ENCODE measurements at places on chromosomes 7 and 10.
A peak's percentile ranks its signal among the peaks of the same experiment; 100 is the strongest.

- no peak for DNase-seq
Observed at GRCh38 chr7:40041456-40041855, 91.4 kb downstream of the CDK13 start.

DNA sequence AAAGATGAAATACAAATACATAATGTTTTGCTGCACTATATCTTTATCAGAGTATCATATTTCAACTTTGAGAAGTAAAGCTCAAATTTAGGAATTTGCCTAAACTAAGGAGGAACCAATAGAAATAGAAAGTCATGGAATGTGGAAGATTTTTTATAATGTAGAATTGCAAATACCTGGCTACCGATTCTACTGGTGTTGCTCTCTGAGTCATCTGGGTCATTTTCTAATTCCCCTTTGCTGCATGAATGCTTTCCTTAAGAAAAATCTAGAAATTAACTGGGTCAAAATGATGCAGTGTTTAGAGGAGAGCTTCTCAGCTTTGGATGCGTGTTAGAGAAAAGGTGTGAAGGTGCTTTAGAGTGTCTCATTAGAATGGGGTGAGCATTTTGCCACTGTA, 568.9 kb upstream of the ANKRD30A start:
- DNase-seq, result no peak

DNA sequence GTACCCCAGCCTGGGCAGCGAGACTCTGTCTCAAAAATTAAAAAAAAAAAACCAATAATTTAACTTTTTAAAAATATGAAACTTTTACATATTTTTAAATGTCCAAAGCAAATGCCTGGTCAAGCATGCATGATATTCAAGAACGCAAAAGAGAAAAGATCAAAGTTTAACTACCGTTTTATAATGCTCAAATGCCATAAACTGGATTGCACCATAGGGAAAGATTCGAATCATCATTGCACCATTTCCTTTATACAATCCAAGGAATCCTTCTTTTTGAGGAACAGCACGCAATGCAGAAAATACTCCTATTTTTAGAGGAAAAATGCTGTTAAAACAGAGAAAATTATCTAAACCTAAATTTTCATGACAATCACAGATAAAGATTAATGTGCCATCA, 20.9 kb downstream of the SLC25A16 start:
- no peak for DNase-seq

- DNase-seq, result no peak
Observed at GRCh38 chr10:96743988-96744585, 23.8 kb upstream of the PIK3AP1 start.

DNA sequence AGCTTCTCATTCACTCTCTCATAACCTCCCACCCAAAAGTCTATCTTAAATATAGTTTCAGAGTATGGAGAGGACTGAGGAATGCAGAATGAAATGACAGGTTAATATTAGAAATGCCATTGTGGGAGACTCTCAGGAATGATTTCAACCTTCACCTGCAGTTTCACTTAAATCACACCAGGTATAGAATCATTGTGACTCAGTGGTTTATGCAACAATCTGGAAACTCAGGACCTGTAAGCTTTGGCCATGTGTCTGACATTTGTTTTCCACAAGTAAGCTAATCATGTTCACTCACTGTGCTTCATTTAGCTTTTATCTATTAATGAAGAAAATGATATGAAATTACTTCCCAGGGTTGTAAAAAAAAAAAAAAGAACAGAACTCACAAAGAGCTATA, 8.7 kb upstream of the PTPN12 start:
- no peak for DNase-seq

- no peak for DNase-seq
Observed at GRCh38 chr7:26372249-26372648, 80.6 kb downstream of the SNX10 start.

DNA sequence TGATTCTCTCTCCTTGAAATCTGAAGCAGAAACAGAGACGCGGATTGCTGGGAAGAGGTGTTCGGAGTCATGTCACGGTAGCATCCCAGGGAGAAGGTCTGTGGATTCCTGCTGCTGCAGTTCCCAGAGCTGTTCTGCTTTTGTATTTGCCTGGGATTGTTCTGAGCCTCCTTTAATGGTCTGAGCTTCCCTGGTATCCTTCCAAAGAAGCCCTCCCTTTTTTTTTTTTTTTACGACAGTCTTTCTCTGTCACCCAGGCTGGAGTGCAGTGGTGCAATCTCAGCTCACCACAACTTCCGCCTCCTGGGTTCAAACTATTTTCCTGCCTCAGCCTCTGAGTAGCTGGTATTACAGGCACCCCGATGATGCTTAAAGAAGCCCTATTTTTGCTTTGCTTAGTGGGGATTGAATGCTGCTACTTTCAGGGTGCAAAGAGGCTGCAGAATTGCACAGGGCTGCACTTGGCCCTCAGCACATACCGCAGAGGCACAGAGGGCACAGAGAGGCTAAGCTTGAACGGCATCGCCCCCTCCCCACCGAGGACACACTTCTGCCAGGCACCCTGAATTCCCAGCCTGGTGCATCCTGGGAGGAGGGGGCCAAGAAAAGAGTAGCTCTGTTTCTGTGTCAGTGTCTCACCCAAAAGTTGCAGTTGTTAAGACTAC, 208.6 kb upstream of the GALNT17 start:
- DNase-seq, result no peak

DNA sequence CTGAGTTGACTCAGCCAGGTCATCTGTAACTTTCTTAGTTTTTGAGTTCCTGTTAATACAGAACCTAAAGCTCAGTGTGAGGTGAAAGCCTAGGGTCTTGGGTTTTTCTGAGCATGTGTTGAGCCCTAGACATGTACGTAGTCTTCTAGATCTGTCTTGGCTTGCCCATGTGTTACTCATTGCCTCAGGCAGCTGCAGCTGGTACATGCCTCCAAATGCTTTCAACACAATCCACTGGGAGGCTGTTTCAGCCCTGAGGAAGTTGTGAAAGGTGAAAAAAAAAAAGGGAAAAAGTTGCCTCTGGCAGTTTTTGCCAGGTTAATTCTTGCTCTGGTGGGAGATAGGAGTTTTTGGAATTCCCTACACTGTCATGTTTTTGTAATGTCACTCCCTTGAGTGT, 134.6 kb downstream of the RNF216 start:
- no peak for DNase-seq

DNA sequence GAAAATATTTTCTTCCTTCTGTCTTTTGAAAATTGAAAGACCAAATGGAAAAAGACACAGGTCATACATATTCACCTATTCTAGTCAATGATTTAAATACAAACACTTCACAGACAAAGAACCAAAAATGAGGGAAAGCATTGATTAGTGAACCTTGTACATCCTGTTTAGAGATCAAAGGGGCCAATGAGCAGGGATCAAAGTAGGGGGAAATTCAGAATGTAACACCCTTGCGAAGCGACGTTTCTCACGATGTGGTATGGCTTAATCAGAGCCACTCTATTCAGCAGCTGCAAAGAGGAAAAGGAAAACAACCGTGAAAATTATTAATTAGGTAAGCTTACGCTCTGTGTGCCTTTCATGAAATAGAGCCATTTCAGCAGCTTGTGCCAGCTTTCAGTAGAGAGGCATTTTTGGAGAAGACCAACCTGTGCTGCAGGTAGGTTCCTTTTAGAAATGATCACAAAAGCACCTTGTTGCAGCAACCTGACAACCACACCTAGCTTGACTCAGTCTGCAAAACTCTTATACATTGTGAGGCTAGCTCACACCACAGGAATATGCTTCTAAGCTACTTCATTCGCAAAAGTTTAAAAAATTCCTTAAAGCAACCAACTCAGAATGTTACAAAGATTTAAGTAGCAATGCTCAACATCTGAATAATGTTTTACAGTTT, 78.0 kb downstream of the DKK1 start:
- no peak for DNase-seq

DNA sequence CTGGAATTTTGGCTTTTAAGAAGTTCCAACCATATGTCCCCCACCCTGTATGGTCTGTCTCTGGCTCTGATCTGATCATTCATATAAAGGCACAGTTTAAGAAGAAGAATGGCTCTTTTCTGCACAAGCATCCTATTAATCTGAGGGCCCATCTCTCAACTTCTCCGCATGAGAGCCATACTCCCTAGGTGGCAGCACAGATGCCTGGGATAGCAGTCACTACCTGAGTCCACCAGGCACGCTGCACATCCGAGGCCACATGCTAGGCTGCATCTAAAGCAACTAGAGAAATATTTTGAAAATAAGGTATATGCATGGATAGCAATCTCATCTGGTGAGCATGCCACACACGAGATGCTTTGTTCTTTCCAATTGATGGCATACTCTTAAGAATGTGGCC, 565.5 kb downstream of the PARD3 start:
- DNase-seq, result no peak

DNA sequence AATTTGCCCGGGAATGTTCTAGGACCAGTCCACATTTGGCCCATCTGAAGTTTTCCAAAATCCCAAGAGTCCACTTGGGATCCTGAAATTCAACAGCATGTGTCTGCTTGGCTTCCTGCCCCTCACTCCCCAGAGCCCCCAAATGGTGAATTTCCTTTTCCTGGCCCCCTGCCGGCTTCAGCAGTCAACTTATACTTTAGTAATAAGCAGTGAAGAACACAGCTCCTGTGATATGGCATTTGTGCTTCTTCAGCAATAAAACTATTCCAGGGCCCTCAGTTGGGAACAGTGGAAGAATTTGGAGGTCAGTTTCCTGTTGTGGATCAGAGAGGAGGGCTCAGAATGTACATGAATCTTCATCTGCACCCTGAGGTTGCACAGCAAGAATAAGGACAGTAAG, 51.1 kb downstream of the PRF1 start:
- DNase-seq, result no peak

DNA sequence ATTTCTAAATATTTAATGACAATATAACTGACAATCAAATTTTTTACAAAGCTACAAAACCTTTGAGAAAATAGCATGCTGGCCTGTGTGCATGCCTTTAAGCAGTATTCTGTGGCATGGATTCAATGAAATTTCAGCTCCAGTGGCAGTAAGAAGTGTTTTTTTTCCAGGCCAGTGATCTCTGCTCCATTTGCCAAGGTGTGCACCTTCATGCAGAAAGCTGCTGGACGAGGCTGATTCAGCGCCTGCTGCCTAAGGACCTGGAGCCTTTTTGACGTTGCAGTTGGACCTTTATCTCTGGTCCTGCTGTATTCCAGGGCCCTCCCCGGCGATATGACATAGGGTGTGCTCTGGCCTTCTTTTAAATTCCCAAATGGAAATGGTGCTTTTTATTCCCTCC, 26.6 kb downstream of the VWC2 start:
- no peak for DNase-seq

- no peak for DNase-seq
Observed at GRCh38 chr7:47818796-47819606, 129.3 kb downstream of the PKD1L1 start.

DNA sequence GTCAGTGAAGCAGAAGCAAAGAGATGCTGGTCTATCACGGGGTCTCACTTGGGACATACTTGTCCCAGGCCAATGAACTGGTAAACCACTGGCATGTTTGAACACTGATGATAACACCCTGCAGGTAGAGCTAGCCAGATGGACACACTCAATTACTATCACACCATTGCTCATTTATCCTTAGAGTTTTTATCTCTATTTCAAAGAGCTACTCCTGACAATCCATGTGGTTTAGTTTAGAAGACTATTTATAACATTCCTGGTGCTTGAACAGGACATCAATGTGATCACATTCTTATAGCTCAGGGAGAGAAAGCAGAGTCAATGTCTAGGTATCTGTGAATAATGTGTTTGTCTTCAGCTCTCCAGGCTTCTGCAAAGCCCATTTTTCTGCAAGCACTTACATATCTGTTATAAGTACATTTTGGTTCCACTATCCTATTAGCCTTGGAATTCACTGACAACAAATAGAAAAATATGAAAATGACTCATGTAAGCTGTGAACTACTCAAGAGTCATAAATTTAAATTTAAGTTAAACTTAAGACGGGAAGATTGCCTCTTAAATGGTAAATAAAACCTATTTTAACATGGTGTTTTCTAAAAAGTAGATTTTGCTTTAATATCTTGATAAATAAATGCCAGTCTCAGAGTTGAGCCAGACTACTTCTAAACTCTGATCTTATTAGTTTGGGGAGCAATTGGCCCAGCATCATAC, 106.7 kb upstream of the MBL2 start:
- no peak for DNase-seq

- no peak for DNase-seq
Observed at GRCh38 chr7:92815412-92815811, 21.0 kb downstream of the CDK6 start.

- peak; percentile 14 for DNase-seq
Observed at GRCh38 chr7:8442814-8443304, 9.4 kb downstream of the NXPH1 start.

DNA sequence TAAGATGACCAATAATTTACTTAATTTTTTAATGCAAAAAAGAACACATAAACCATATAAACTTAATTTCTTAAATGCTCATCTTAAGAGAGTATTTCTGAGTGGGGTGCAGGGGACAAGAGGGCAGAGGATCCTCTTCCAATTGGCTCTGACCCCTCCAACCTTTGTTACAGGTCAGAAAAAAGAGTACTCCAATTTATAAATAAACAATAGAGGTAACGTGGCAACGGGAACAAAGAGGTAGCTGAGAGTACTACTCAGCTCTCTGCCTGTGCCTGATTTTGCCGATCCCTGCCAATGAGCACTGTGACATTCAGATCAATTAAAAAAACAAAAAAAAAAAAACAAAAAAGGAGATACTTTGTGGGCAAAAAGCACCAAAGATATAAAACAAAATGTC, 307.9 kb downstream of the PARD3 start:
- DNase-seq, result no peak

DNA sequence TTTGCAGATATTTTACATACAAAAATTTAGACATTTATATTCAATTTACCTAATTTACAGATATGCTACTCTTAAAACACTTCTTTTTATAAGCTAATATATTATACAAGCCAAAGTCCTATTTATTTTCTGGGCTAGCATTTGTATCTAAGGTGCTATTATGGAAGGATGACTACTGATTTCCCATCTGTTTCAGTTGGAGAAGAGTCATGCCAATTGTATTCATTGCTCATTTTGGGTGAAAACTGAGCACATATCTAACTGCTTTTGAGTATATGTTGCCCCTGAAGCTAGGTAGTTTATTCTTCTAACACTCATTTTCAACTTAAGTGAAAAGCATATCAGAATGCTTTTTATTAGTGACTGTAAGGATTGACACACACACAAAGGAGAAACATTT, 172.9 kb downstream of the CDK14 start:
- DNase-seq, result no peak

- DNase-seq, result no peak
Observed at GRCh38 chr10:91511549-91512330, 101.6 kb downstream of the HECTD2 start.

GRCh38 chr10:110746254-110746826, 102.2 kb downstream of the RBM20 start:
- peak; percentile 7 for DNase-seq

GRCh38 chr7:105622106-105622731, 40.9 kb upstream of the EFCAB10 start:
- DNase-seq, result no peak

DNA sequence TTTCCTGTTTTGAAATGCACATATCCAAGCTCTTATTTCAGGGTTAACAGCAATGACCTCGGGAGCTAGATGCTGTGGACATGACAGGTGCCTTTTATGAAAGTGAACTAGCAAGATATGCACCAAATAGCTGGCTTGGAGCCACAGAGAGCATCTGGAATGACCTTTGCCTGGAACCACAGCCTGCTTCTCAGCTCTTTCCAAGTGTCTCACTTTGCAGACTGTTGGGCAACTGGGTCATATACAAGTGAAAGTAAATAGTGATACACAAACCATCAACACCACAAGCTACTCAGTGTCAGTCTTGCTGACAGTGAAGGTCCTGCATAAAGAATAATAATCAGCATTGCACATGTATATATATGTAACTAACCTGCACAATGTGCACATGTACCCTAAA, 183.5 kb downstream of the RNF133 start:
- no peak for DNase-seq

Measured in stimulated activated CD8-positive, alpha-beta memory T cell treated with anti-CD3 and anti-CD28 coated beads, Interleukin-7, amount 100 ng/mL, for 1 hour (primary cell).